NCI-H1092 treated with DMSO at 0.1 percent for 48 hours (cell line): ENCODE measurements at places on chromosomes 1 and 21.

GRCh38 chr1:201506557-201507359 is at the start of gene CSRP1:
CSRP1 (minus strand) TSS chr1:201507123; CDS start chr1:201496303, 10,820 bp downstream.
- peak; percentile 76 for DNase-seq

DNA sequence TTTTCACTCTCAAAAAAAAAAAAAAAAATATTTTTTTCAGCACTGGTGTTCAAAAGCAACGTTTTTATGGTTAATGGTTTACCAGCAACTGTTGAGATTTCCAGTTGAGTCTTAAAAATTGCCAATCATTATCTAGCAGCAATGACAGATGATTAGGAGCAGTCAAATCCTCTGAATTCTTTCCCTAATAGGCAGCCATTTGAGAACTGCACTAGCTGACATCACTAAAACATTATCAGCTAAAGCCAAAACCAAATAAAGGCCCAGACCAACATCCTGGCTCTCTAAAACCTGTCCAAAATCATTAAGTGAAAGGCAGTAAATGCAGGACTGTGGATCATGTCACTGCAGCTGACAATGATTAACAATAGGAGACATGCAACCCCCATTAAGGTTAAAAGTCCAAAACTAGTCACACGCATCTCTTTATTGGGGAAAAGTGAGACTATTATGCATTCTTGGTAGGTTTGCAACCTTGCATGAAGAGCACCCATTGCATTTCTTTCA is 14.0 kb downstream of the SFPQ start:
- no peak for DNase-seq

DNA sequence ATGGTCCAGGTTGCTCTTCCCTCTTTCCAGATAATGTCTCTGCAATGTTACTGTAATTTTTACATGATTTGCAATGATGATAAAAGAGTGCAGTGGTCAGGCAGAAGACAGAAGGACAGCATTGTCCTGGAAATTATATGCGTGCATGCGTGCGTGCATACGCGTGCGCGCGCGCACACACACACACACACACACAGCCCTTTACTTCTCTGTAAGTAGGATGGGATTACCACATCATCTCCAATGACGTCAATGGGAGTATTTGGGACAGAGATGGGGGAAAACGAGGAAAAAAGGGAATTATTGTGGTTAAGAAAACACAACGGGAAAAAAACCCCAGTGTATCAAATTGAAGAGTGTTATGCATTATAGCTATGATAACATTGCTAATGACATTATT is 99.7 kb downstream of the SPAG17 start:
- no peak for DNase-seq

GRCh38 chr1:55860326-55860725 is 645.2 kb upstream of the USP24 start:
- DNase-seq = no peak

- DNase-seq = no peak
Observed at GRCh38 chr1:57307392-57308170, 116.3 kb downstream of the DAB1 start.
